LNCaP clone FGC (cell line): ENCODE measurements at places on chromosomes 5 and 9.

DNA sequence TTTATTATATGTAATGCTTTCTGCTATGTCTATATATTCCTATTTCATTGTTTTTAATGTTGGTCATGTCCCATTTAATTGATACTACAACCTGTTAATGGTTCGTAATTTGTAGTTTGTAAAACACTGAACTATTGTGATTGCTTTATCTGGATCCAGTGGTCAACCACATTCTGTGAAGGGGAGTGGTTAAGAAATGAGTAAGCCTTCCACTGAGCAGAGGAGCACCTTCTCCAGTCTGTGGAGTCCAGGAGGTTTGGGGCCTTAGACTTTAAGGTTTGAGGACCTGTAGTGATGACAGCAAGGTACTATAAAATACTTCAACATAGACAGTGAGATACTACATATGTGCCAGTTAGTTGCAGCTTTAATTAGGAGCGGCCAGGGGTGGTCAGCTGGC, 67.7 kb upstream of the RAD23B start:
- no peak for DNase-seq

DNA sequence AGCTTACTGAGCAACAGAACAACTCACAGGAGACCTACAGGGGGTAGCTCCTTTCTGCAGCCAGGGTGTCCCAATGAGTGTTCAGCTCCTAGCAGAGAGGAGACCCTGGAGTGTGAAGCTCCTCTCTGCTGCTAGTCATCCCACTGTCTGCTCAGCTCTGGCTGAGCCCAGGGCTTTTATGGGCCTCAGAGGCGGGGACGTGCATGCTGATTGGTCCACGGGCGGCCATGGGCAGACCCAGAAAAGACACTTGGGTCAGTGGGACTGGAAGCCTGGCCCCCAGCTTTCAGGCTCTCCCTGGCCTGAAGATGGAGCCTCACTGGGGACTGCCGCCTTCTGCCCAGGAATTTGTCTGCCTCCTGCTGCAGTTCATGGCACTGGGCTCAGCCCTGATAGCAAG, 40.6 kb downstream of the TSPAN17 start:
- DNase-seq, result no peak

- no peak for DNase-seq
These were observed 132.8 kb upstream of the PAPPA start for GRCh38 chr9:116020801-116021200.

DNA sequence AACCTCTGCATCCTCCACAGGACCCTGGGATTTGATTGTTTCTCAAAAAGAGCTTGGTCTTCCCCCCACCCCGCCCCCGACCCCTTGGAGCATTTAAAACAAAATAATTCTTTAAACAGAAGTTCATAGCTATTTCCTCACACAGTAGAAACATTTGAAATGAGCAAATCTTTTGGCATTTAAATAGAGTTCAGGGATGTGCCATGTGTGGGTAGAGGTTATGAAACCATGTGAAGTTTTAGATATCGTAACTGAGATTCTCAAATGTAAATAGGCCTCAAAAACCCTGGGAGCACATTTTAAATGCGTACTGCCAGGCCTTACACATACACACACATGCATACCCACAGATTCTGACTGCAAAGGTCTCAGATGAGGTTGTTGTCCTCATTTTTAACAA, 66.5 kb downstream of the EPB41L4B start:
- no peak for DNase-seq

GRCh38 chr9:76166526-76166925, 227.7 kb downstream of the RFK start:
- no peak for DNase-seq

- DNase-seq, result no peak
These were observed 55.0 kb downstream of the ECPAS start for GRCh38 chr9:111429175-111429574.

- no peak for DNase-seq
These were observed 132.9 kb upstream of the SLC30A5 start for GRCh38 chr5:68960961-68961360.

DNA sequence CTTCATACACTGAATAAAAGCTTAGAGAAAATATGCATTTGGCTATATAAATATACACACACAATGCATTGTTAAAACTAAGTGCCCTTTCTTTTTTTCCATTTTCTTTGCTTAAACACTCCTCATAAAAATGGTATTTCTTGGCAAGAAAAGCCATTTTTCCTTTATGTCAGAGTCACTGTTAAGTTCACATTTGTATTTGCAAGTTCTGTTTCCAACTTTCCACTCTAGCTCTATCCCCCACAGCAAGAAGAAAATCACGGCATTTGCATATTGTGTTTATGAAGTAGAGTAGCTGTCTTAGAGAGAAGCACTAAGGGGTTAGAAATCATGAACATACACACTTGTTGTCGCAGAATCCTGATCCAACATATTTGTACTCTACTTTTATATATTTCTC, 662.1 kb upstream of the MEF2C start:
- no peak for DNase-seq

- peak; percentile 79 for DNase-seq
These were observed 41.8 kb downstream of the GRAMD2B start for GRCh38 chr5:126464959-126465358.

DNA sequence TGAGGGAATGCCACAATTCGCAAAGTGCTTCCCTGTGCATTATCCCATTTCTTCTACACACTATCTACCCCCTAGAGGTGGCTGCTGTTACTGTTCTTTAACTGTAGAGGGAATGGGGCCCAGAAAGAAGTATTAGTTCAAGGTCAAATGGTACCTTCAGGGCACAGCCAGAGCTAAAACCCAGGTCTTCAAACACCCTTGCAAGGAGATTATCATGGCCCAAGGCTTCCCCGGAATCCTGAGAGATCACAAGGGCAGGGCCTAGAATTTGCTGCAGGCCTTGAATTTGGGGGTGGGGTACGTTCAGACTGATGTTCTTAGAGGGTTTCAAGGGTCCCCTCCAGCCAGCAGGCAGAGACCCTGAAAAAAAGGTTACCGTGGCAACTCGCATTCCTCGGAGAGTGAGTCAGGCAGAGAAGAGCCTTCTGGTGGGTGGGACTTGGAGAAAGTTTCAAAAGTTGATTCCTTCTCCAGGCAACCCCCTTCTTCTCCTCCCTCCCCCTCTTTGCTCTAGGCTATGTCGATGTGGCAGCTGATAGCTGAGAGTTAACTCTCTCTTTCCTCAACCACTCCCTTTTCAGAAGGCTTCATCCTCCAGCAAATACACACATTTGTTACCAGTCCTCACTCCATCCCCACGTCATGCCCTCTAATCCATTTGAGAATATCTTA, 1.9 kb downstream of the SPARC start:
- no peak for DNase-seq

GRCh38 chr5:31487506-31487905, 44.4 kb downstream of the DROSHA start:
- no peak for DNase-seq

DNA sequence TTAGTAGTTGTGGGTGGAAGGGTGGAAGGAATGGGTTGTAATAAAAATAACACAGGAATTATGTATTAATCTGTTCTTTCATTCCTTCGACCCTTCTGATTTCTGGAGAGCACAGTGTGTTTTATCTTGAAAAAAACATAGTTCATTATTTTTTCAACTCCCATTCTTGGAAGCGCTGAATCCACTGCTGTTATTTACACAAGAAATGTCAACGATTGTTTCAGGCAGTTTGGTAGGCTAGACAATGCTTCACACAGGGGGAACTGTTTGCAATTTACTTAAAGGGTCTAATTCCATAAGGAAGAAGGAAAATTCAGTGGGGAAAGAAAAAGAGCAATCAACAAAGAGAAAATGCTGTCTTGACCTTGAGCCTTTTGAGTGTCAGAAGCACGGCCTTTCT, 142.9 kb downstream of the TLE1 start:
- no peak for DNase-seq

DNA sequence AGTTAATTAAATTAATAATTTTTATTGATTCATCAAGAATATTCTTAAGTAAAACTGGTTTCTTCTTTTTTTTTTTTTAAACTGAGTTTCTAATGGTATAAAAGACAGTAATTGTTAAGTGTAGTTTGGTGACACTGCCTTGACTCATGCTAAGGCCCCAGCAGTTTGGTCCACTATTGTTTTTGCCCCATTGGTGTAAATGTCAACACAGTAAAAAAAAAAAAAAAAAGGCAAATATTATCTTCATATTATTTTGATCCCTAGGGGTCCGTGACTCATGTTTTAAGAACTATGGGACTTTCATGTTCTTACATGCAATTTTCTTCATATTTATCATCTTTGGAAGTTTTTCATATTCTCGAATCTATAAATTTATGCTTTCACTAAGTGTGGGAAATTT, 29.2 kb upstream of the JAK2 start:
- DNase-seq, result no peak

DNA sequence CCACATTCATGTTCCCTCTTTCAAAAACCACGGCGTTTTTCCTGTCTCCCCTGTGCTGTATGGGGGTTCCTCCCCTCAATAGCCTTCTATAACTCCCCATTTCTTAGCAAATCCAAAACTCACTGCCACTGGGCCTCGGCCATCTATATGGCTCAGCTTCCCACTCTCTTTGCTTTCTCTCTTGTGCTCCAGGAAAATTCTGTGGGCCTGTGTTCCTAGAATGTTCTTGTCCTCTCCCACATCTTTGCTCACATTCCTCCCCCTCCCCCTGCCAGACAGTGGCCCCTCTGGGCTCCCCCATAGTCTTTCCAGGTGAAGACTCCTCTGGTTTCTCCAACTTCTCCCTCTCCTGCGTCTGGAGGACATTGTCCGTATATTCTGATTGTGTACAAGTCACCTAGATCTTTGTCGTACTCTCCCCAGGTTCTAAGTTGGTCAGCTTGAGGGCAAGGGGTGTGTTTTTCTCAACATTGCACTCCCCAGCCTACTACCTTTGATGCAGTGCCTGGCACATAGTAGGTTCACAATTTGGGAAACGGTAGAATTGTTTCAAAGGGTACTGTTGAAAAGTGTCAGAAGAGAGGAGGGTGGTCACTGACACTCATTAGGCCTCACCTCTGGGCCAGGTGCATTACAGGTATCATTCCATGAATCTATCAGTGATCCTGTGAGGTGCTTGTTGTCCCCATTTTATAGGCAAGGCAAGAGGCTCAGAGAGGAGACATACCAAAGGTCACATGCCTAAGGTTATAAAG, 3.7 kb upstream of the DUSP1 start:
- DNase-seq, result no peak

GRCh38 chr5:172350212-172351181, 66.9 kb upstream of the UBTD2 start:
- DNase-seq, result peak; percentile 14

DNA sequence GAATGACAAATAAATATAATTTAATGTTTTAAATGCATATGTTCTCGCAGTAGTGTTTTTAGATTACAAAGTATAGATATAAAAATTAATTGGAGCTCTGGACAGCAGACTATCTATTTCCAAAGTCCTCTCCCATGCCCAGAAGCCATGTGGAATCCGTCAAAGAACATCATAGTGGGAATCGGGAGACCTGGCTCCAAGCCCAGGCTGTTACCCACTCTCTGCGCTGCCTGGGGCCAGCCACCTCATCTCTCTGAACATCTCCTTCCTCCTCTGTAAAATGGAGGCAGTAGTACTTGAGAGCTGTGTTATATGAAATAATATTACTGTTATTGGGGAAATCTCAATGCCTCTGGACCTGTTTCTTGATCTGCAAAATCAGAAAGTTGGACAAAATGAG, 58.1 kb upstream of the SLC30A5 start:
- no peak for DNase-seq

GRCh38 chr9:93522736-93523135, 53.6 kb upstream of the PHF2 start:
- no peak for DNase-seq

- DNase-seq, result no peak
These were observed 666.3 kb downstream of the DNAH5 start for GRCh38 chr5:13278148-13278547.

DNA sequence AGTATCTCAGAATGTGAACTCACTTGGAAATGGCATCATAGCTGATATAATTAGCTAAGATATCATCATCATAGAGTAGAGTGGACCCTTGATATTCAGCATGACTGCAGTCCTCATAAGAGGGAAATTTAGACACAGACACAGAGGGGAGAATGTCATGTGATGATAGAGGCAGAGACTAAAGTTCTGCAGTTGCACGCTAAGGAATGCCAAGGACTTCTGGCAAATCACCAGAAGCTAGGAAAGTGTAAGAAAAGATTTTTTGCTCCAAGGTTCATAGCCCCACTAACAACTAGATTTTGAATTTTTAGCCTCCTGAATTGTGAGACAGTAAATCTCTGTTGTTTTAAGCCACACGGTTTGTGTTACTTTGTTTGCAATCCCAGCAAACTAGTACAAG, 612.6 kb upstream of the ST8SIA4 start:
- DNase-seq, result no peak

DNA sequence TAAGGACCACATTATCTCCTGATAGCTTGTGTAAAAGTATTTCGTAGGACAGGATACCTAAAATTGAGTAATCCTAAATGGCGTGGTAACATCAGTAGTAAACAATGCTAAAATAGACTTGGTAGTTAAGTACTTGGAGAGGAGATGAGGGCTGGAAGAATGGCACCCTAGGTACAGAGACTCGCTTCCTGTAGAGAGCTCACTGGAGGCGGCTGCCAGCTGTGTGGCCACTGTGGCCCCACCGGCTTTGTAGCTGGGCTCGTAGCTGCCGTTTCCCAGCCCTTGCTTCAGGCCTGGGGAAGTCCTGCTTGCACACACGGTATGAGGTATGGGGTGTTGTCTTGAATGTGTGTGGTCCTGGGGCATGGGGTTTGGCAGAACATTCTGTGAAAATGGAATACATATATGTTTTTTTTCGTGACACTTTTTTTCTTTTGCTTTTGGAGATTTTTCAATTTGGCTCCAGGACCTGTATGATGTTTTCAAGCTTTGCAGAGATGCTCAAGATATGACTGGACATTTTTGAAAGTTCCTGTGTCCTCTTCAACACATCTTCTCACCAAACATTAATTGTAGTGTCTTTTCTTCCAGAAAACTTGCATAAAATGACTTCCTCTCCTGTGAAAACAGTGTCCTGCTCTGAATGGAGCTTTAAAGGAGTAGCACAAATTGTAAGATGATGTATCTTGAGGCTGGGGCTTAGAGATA, 58.0 kb downstream of the RCL1 start:
- DNase-seq, result no peak

- no peak for DNase-seq
These were observed 58.3 kb downstream of the TRIO start for GRCh38 chr5:14201325-14202045.

GRCh38 chr5:150780816-150781221, 2.3 kb downstream of the SMIM3 start:
- DNase-seq, result no peak

DNA sequence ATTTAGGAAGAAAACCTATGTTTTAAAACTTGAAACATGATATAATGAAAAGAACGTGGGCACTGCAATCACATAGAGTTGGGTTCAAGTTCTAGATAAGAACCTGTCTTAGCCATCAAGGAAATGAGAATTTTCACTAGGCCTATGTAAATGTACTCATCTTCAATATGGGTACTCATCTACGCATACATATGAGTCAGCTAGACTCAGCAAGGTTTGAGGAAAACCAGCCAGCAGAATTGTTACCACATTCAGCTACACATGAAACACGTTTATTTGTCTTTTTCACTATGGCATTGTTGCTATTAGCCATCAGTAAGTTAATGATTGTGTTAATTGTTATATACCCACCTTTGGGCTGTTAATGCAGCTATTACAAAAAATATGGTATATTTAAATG, 146.3 kb downstream of the CHSY3 start:
- DNase-seq, result no peak

GRCh38 chr9:122119166-122119521, 26.0 kb upstream of the TTLL11 start:
- DNase-seq, result no peak

- DNase-seq, result no peak
These were observed 300.9 kb downstream of the RFX3 start for GRCh38 chr9:3224931-3225330.

GRCh38 chr5:1744393-1745122, 55.1 kb downstream of the MRPL36 start:
- DNase-seq, result no peak

GRCh38 chr9:33907347-33907746, 90.4 kb downstream of the UBE2R2 start:
- DNase-seq, result no peak
